ENCODE measurements at places on chromosomes 7 and 10. TPM values are rescaled to one million over a fixed set of nuclear protein-coding genes. Genes with fewer than 3 reads are reported as not detected.

GRCh38 chr10:6624392-6624791, 44.3 kb upstream of the PRKCQ start:
- H3K4me3 ChIP-seq: no peak overlapping the region
- H3K4me1 ChIP-seq: no peaks in the 10 kb centered on the region

CDHR1 gene
- 0.14 TPM for total RNA-seq

GRCh38 chr10:17256627-17257026, 28.6 kb downstream of the VIM start:
- H3K36me3 ChIP-seq: no peaks in the 10 kb centered on the region
- no peak for DNase-seq
- H3K27ac ChIP-seq: no peak overlapping the region
- H3K4me3 ChIP-seq: no peak overlapping the region
- H3K27me3 ChIP-seq: no peaks in the 10 kb centered on the region

DNA sequence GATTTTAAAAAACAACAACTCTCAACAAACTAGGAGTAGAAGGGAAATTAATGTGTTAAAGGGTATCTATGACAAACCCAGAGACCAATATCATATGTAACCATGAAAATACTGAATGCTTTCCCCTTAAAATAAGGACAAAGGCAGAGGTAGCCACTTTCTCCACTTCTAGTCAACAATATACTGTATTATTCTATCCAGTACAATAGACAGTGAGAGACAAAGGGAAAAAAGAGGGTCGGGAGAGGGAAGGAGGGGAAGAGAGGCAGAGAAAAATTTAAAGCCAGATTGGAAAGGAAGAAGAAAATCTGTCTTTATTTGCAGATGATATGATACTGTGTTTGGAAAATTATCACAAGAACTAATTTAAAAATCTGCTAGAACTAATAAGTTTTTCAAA, 39.1 kb upstream of the WDFY4 start:
- DNase-seq: no peak
- no peak overlapping the region for H3K27ac ChIP-seq
- no peak overlapping the region for H3K4me3 ChIP-seq
- H3K36me3 ChIP-seq: no peaks in the 10 kb centered on the region

DNA sequence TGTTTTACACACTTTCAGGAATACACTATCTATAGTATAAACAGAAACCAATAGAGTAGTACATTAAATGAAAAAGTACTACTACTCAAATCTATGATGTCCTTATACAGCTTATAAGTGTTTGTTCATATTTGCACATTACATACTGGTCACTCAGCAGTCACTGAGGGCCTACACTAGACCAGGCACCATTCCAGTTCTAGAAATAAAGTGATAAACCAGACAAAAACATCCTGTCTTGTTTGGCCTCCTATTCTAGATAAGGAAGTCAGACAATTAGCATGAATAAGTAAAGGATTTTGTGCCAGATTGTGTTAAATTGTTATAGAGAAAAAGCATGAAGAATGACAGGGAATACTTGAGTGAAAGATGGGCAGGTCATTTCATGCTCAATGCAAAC, 219.0 kb downstream of the CRPPA start:
- H3K27me3 ChIP-seq: no peaks in the 10 kb centered on the region
- H3K27ac ChIP-seq: no peak overlapping the region
- no peak for DNase-seq

DNA sequence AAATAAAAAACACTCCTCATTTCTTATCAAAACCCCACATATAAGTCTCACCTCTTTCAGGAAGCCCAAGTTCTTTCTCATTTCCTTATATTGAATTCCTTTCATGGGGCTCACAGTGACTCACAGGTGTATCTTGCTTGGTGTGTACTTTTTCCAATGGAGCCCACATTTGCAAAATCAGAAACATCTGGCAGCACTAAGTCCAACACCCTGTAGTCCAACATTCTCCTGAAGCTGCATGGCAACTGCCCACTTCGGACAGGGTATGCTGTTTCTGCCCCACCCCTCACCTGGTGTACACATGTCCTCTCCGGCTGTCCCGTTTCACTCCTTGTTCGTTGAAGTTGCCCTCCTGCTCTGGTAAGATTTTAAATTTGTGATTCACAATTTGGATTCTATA, 544.1 kb downstream of the SORCS3 start:
- no peak overlapping the region for H3K4me3 ChIP-seq
- H3K4me1 ChIP-seq: no peaks in the 10 kb centered on the region
- no peaks in the 10 kb centered on the region for H3K36me3 ChIP-seq
- no peak overlapping the region for H3K27ac ChIP-seq
- no peak for DNase-seq

SRRM3 gene
- total RNA-seq: 6.8 TPM

- no peaks in the 10 kb centered on the region for H3K36me3 ChIP-seq
- no peak for DNase-seq
- no peak overlapping the region for H3K27ac ChIP-seq
- no peak overlapping the region for H3K4me3 ChIP-seq
These were observed 9.2 kb downstream of the SSC4D start for GRCh38 chr7:76400248-76400647.

GRCh38 chr10:5442990-5443370, 30.6 kb downstream of the NET1 start:
- no peaks in the 10 kb centered on the region for H3K36me3 ChIP-seq
- H3K27me3 ChIP-seq: no peaks in the 10 kb centered on the region
- DNase-seq: no peak
- no peak overlapping the region for H3K4me3 ChIP-seq
- peaks cover 4% of the 10 kb centered on the region for H3K4me1 ChIP-seq

DNA sequence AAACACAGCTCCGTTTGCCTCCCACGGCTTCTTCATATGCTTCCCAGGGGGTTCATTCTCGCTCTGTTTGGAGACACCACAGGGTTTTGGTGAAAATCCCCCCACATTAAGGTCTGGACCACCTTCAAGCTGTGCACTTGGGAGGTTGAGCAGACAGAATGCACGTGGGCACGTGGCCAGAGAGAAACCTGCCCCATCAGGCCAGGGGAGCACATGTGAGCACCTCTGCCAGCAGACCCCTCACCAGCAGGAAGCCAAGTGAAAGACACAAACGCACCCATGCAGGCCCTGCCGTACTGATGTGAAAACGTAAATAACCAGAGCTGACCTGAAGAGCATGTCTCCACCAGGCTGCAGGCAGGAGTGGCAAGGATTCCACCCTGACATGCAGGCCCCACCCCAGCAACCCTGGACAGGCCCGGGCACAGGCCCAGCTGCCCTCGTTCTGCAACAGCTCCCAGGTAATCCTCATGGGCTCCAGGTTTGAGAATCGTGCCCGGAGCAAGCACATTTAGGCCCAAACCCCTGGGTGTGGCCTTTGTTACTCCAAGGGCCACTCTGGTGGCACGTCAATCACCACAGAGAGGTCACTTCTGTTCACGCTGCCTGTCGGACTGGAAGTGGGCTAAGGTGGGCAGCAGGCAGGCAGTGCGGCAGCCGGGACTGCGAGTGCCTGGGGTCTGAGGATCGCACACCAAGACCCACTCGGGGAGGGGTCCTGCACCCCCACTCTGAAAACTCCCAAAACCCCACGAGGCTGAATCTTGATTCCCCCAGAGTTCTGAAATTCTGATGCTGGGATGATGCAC, 184.4 kb downstream of the PTPRN2 start:
- H3K4me3 ChIP-seq: no peak overlapping the region
- no peaks in the 10 kb centered on the region for H3K4me1 ChIP-seq
- DNase-seq: no peak

DNA sequence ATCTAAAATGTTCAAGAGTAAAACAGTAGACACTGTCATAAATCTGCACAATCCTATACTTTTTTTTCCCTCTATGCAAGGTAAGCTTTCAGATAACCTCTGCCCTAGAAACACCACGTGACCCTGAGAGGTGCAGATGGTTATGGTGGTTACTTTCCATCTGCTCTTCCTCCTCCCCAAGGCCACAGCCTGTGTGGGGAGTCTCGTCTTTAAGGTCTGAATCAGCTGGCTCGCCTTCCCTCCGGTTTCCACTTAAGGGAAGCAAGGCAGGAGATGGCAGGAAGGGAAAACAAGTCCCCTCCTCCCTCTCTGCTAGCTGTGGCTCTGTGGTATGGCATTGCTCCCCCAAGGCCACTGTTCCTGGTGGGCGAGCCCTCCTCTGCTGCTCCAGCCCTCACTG, 181.8 kb downstream of the GLI3 start:
- H3K27me3 ChIP-seq: no peaks in the 10 kb centered on the region
- H3K36me3 ChIP-seq: no peaks in the 10 kb centered on the region
- H3K4me1 ChIP-seq: no peaks in the 10 kb centered on the region
- no peak for DNase-seq
- no peak overlapping the region for H3K4me3 ChIP-seq

DNA sequence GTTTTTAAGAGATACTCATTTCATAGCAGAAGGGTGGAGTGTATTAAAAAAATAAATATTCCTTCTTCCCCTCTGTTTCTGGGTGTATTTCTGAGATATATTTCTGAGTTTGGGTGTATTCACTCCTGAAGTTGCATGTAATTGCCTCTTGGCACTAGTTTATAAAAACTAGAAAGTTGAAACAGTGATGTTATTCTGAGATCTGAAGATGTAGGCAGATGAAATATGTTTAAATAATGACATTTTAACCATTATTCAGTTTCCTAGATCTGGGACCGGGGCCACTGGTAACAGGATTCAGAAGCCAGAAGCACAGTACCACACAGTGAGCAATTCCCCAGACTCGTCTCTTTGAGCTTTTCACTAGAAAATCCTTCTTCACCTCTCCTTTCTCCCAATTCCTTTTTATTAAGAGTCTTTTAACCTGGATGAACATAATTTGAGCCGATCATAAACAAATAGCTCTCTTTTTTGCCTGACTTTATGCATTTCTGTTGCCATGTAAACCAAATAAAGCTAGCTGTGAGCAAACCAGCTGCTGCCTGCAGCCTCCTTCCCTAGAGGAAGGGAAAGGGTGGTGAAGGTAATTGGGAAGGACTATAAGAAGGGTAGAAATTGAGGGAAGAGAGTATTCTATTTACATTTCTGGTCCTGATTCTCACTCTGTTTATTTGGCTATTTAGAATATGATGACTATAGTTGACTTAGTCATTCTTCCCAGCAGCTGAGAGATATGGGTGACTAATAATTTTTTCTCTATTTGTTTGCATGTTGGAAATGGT, 101.8 kb upstream of the STRIP2 start:
- no peaks in the 10 kb centered on the region for H3K4me1 ChIP-seq
- no peaks in the 10 kb centered on the region for H3K27me3 ChIP-seq
- H3K4me3 ChIP-seq: no peak overlapping the region
- H3K36me3 ChIP-seq: no peaks in the 10 kb centered on the region
- no peak for DNase-seq

Data from heart left ventricle (tissue), 16 donors.